NCI-H524 (cell line): ENCODE measurements at places on chromosomes 12 and 14.

DNA sequence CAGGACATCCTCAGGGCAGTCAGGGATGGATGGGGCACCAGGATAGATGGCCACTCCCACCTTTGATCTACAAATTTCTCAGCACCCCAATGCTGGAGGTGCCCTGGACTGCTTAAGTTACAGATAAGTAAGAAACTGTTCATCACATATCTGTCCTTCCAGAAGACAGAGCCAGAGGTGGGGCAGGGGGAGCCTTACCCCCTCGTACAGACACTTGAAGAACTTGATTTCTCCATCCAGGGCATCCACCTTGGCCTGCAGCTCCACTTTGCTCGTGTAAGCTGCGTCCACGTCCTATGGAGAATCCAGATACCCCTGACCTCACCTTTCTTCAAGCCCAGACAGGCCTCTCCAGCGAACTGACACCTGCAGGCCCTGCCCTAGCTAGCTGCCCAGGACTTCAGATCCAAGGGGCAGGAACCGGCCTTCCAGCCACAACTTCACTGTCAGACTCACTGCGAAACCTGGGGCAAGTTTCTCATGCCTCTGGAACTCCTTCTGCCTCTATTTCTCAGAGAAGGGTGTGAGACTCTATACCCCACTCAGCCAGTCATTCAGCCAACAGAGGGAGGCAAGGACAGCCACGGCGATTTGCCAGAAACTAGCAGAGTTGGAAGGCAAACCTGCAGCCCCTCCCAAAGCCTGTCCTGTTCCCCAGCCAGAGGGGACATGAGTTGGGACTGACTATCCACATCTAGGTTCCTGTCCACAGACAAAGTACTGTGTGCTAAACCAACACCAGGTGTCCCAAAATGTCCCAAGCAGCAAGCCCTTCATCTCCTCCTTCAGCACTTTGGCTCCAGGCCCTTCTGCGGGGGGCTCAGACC, 3.8 kb downstream of the KRT73 start:
- no peak for DNase-seq

GRCh38 chr14:61647704-61648103, 47.6 kb upstream of the HIF1A start:
- no peak for DNase-seq

DNA sequence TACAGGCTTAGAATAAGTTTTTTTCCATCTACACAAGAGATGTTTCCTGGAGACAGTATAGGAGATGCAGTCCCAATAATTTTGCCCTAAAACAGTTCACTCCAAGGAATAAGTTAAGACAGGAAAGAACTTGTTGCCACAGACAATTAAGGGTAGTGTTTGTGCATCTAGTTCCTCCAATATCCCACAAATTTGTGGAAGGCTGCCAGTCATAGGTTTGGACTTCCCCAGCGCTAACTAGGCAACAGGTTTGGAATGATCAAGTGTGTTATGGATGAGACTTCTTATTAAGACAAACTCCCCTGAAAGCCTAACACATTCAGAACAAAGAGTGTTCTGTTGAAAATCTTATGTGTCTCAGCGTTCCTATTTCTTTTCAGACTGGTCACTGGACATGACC, 611.0 kb downstream of the CCER1 start:
- DNase-seq, result no peak

DNA sequence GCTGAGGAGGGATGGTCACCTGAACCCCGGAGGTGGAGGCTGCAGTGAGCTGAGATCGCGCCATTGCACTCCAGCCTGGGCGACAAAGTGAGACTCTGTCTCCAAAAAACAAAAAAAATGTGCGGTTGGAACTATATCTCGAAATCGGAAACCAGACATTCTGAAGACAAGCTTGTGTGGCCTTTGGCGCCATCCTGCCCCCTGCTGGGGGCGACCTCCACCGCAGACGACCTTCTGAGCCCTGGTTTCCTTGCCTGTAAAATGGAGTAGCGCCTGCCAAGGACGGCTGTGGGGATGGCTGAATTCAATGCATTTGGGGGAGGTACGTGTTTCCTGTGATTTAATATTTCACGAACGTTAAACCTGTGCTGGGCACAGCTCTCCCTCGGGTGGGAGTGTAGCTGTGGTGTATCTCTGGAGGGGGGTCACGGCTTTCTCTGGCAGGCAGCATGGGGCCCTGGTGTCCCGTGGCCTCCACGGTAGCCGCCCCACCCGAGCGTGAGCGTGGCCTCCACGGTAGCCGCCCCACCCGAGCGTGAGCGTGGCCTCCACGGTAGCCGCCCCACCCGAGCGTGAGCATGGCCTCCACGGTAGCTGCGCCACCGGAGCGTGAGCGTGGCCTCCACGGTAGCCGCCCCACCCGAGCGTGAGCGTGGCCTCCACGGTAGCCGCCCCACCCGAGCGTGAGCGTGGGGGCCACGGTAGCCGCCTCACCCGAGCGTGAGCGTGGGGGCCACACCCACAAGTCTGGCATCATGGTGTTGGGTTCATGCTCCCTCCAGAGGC, 55.3 kb downstream of the LRCOL1 start:
- DNase-seq, result no peak

- DNase-seq, result no peak
These were observed 90.0 kb downstream of the C12orf50 start for GRCh38 chr12:87939182-87939581.

- DNase-seq, result peak; percentile 51
These were observed 50.1 kb downstream of the CCDC88C start for GRCh38 chr14:91367173-91368171.

- DNase-seq, result no peak
These were observed 789.6 kb upstream of the NOVA1 start for GRCh38 chr14:27387463-27387862.

GRCh38 chr14:90368946-90369721, 27.7 kb upstream of the CALM1 start:
- DNase-seq, result no peak

DNA sequence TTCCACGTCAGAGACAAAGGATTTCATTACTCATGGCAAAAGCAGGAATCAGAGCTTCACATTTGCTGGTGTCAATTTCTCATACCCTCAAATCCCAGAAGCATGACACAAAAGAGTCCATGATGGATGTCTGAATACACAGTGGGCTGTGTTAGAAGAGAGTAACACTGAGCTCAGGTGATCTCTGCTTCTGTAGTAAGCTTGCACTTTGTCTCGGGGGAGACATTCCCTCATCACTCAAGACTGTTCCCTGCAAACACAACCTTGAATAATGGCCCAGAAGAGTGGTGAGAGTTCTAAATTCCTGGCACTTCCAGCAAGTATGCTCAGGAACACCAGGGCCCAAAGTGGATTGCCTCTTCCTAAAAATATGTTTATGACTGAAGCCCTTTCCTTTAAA, 1787.2 kb upstream of the SEL1L start:
- DNase-seq, result no peak

DNA sequence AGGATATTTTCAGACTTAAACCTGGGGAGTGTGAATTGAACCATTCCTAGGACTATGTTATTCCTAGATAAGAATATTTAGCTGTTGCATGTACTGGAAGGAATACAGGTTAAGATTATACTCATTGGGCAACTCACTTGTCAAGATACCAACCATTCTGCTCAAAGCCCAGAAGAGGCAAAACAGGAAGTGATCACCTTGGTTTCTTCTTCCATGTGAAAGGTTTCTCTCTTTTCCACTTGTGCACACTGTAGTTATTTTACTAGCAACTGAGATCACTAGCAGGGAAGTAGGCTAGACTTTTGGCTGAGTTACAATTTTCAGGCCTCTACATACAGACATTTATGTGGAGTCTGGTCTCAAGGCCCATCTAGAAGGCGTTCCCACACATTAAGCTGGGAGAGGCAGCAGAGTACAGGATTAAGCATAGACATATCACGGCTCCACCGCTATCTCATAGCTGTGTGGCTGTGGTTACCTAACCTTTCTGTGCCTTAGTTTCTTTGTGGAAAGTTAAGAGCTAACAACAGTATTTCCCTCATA, 83.9 kb upstream of the FERMT2 start:
- DNase-seq, result no peak
